GM23248 (cell line): ENCODE measurements at places on chromosomes 12 and 14. TPM values are rescaled to one million over a fixed set of nuclear protein-coding genes. Genes with fewer than 3 reads are reported as not detected.

Gene TAS2R19
- total RNA-seq, result 2.6 and 3.7 TPM in 2 replicates

DNA sequence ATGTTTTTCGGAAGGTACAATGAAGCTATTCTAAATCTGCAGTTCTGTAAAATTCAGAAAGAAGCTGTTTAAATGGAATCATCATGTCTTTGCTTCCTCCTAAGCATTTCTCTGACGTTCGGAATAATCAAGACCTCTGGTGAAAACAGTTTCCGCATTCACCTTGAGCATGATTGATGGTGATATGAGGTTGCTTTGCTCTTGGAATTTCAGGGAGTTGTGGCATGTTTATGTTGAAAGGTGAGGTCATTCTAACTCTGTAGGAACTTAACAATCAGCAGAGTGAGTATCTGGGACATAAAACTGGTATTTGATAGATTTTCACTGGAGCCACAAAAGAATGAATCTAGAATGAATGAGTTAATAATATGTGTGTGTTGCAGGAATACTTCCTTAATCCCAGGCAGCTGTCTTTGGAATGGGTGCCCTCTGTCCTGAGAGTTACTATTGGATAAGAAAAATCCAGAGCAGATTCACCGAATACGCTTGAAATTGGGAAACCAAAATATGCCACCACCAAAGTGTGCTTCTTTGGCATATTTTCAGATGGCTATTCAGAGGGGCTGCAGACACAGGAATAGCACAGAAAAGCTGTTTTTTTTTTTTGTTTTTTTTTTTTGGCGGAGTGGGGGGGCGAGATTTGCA lies 599.1 kb downstream of the CCER1 start:
- no peaks in the 10 kb centered on the region for H3K27me3 ChIP-seq
- no peak overlapping the region for H3K27ac ChIP-seq
- no peaks in the 10 kb centered on the region for H3K36me3 ChIP-seq
- H3K4me3 ChIP-seq, result no peak overlapping the region

DNA sequence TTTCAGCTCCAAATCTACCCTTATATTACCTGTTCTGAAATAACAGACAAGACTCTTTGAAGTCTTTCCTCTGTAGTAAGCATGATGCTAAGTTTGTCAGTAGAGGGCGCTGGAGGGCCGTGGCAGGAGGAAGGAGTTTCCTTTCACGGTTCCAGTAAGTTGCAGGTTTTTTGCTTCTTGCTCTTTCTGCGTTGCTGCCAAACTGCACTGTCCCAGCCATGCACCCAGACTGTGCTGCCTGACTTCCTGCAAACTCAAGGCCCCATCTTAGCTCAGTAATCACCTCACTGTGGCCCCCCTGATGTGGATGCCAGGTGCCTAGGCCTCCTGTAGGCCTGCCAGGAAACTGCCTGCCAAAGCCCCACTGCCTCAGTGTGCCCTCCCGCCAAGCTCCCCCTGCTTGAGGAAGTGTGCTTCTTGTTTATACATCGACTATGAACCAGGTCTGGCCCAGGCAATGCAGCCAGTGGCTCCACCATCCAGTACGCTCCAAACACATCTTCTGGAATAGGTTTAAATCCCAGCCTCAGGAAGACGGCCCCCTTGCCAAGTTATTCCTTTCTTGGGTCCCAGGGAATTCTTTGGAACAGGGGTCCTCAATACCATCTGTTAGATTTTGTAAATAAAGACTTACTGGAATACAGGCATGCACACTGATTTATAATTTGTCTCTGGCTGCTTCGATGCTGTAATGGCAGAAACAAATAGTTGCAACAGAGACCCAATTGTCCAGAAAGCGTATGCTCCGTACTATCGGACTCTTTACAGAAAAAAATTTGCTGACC lies 193.7 kb upstream of the LRIG3 start:
- H3K4me3 ChIP-seq, result no peak overlapping the region
- peaks cover 21% of the 10 kb centered on the region for H3K4me1 ChIP-seq
- peak; percentile 87 for DNase-seq
- H3K27me3 ChIP-seq, result no peaks in the 10 kb centered on the region
- no peak overlapping the region for H3K27ac ChIP-seq

DNA sequence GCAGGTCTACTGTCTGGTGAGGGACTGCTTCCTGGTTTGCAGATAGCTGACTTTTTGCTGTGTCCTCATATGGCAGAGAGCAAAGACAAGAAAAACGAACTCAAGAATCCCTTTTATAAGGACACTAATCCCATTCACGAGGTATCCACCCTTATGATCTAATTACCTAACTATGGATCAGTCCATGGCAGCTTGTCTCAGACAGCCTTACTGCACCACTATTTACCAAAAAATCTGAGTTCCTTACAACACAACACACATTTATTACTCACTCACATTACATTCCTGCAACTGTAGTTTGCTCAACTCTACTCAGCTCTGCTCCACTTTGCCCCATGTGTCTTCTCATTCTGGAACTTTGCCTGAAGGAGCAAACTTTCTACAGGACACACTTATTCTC lies 10.1 kb upstream of the SLC6A15 start:
- DNase-seq, result peak; percentile 46
- no peaks in the 10 kb centered on the region for H3K27me3 ChIP-seq
- no peak overlapping the region for H3K4me3 ChIP-seq

DNA sequence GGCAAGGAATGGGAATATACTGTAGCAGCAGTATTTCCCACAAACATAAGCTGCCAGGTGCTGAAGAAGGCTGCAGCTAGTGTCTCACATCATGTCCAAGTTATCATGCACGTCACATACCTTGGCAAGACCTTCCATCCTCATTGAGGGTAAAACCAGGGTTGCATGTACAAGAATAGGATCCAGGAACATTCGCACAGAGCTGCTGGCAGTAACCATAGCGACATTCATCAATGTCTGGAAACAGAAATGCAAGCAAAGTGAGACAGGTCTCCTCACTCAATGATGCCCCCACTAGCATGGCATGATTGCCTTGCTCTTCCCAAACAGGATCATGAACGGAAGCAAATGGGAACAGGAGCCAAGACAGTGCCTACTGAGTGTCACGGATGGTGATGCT lies 23.8 kb upstream of the TC2N start:
- H3K4me1 ChIP-seq, result peaks cover 7% of the 10 kb centered on the region
- peak overlapping the region; percentile 42; the same call in 1 of the 2 replicates for H3K27ac ChIP-seq
- H3K27me3 ChIP-seq, result no peaks in the 10 kb centered on the region
- H3K36me3 ChIP-seq, result peaks cover 20% of the 10 kb centered on the region
- DNase-seq, result no peak

DNA sequence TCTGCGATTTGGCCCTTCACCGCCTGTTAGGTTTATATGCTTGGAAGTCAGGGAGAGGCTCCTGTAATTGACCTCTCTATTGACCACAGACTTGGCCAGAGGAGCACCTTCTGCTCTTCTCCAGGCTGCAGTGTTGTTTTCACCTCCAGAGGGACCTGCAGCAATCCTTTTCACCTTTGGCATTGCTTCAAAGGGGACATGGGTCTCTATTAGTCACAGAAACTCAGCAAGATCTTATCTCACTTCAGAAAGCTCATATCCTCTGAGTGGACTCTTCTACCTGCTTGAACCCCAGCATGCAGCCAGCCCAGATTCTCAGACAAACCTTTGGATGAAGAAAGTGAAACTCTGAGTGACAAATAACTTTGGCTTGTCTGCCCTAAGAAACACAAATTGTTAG lies 339.3 kb downstream of the NRXN3 start:
- no peak overlapping the region for H3K27ac ChIP-seq
- H3K4me1 ChIP-seq, result no peaks in the 10 kb centered on the region
- H3K27me3 ChIP-seq, result no peaks in the 10 kb centered on the region
- H3K36me3 ChIP-seq, result no peaks in the 10 kb centered on the region
- H3K4me3 ChIP-seq, result no peak overlapping the region
- no peak for DNase-seq
